GM06990 (cell line): ENCODE measurements at places on chromosomes 12 and 14.

DNA sequence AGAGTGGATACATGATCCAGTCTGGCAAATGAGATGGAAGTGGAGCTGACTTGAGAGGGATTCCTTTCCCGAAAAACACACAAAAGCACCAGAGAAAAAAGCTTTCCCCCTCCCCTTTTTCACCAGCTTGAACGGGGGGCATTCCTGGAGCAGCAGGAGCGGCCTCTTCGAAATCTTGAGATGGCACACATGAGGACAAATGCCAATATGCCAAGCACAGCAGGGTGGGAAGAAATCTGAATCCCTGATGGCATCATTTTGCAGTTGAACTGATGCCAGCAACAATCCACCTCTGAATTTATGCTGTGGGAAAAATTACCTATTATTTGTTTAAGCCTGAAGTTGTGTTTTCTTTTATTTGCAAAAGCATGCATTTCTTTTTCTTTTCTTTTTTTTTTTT is 29.7 kb upstream of the BICD1 start:
- no peak for DNase-seq

DNA sequence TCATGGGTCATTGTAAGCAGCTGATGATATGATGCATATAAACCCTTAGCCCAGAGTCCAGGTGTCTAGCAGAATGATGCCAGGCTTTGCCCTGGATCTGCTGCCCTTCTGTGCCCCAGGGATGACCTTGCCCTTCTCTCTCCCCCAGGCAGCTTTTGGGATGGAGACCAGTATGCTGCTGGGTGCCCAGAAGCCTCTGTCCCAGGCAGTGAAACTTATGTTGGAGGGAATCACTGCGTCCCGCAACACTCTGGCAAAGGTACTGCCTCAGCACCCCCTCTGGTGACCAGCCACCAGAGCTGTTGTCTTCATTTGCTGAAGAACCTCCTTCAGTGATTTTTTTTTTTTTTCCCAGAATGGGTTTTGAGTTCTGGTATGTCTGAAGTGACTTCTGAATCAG is 23.3 kb downstream of the CYP46A1 start:
- no peak for DNase-seq

DNA sequence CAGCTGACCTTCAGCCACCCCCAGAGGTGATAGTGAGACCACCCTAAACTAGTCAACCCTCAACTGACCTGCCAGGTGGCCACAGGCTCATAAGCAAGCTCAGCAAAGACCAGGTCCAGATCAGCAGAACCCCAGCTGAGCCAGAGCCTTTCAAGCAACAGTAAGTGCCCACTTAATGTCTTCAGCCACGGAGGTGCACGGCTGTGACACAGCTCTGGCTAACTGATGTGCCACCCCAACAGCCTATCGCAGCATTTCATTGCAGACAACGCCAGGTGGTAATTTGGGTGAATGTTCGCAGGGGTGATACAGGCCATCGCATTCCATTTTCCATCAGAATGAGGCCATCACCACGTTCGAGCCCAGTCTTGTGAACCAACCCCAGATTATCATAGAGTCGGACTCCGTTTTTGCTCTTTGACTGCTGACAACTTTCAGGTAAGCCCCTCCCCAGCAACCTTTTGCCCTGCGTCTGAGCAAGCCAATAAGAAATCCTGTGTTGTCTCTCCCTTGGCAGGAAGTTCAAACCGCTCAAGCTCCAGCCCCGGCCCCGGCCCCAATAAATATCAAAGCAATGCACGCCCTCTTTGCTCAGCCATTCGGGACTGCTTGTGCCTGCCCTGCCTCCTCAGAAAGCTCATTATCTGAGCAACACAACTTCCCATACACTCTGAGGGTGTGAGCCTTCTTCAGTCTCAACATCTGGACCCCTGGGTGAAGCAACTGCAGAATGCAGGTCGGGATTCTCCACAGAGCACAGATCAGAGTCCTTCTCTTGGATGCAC is 44.4 kb downstream of the JAG2 start:
- DNase-seq = no peak

GRCh38 chr12:114473018-114473417 is 67.1 kb upstream of the TBX5 start:
- DNase-seq = no peak

DNA sequence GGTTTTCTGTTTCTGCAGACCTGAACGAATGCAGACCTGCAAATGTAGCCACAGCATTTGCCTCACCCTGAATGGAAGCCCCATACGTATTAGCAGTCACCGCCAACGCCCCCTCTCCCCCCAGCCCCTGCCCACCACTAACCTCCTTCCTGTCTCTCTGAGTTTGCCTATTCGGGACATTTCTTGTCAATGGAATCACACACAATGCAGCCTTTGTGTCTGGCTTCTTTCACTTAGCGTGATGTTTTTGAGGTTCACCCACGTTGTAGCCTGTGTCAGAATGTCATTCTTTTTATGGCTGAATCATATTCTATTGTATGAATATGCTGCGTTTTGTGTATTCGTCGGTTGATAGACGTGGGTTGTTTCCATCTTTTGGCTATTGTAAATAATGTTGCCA is 178.6 kb downstream of the AACS start:
- DNase-seq = no peak

- DNase-seq = no peak
These were observed 96.8 kb downstream of the SINHCAF start for GRCh38 chr12:31228811-31229792.

DNA sequence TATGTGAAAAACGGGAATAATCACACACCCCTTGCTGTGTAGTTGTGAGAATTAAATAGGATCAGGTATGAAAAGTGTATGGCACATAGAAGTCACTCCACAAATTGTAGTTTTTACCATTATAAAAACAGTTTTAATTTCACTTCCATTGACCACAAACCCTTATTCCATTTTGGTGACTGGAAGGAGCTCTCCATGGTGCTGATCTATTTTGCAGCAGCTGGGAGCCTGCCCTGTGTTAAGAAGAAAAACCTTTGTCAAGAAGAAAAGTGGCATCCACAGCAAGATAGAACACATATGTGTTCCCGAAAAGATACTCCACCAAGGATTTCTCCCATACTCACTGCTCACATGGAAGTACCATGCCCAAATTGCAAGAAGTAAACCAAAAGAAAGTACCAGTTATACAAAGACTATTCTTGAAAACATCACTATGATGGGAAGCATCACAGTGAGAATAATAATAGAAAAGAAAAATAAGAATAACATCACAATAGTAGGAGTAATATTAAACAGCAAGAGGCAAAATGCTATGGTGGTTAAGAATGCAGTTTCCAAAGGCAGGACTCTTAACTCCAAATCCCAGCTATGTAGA is 58.7 kb downstream of the TUNAR start:
- no peak for DNase-seq

DNA sequence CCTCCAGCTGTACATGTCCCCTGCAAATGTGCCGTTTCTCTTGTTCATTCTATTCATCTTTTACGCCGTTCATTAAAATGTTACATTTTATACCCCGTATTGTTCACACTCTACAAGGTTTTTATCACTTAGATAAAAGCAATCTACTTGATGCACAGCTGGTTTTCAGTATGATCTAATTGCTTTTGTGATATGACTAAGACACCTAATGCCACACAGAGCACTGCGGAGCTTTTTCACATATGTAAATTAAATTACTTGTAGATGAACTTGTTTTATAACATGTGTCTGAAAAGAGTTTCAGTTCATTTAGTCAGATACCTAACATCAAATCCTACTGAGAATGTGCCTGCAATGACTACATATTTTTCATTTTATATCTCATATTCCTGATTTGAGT is 40.9 kb upstream of the RERGL start:
- DNase-seq = no peak

GRCh38 chr12:47885012-47885501 is 19.7 kb downstream of the VDR start:
- peak; percentile 53 for DNase-seq

GRCh38 chr12:54692353-54692752 is 44.2 kb upstream of the DCD start:
- no peak for DNase-seq

GRCh38 chr12:13178568-13179210 is 17.8 kb upstream of the EMP1 start:
- DNase-seq = no peak

DNA sequence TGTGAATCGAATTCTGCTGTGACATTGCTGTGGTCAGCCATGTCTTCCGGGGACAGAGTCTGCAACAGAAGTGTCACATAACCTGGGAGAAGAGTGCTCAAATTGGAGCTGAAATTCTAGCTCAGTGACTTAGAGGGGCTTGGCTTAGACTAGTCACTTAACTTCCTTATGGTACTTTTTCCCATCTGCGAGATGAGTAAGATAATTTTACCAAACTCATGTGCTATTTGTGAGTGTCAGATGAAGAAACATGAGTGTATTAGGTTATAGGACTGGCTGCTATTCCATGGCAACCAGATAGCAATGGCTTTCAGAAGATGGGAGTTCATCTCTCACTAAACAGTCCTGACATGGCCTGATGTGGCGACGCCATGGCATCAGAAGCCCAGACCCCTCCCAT is 104.1 kb downstream of the CHST11 start:
- no peak for DNase-seq

GRCh38 chr14:56561606-56562005 is 18.0 kb upstream of the TMEM260 start:
- DNase-seq = no peak

DNA sequence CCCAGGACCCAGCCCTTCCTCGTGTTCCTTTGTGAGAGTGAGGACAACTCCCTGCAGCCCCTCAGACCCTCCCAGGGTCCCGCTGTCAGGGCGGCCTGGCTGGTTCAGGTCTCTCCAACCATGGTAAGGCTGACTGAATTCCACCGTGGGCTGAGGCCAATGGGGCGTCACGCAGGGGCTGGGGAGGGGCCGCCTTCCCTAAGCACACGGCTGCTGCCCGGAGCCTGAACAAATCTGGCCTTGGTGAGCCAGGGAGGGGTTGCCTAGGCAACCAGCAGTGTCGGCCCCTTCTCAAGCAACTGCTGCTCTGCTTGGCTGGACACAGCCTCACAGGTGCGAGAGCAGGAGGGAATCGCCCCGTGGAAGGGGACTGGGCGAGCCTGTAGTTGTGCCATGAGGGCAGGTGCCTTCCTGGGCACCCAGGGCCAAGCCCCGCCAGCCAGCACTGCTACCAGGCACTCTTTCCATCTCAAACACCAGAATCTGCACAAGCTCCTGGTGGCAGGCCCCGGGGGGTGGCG is 37.0 kb upstream of the GALNT9 start:
- no peak for DNase-seq

DNA sequence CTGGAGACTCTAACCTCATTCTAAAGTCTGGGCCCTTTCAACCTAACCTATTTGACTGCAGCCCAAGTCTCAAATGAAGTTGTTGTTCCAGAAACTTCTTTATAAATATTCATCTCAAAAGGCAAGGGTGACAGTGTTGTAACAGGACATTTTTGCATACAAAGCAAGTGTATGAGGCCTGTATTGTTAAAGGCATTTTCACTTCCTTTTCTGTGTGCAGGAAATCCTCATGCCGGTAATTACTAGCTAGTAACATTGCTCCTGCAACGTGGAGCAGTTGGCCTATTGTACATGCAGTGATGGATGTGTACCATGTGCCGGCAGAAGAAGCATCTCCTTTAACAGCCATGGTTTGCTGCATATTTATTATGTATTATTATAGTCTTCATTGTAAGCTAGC is 156.5 kb upstream of the RMST start:
- peak; percentile 51 for DNase-seq

GRCh38 chr12:106889950-106890626 is 65.6 kb upstream of the TMEM263 start:
- no peak for DNase-seq

GRCh38 chr14:37493606-37494005 is 101.4 kb downstream of the FOXA1 start:
- DNase-seq = no peak

GRCh38 chr14:25412998-25413397 is 363.1 kb upstream of the STXBP6 start:
- DNase-seq = no peak

- DNase-seq = no peak
These were observed 158.6 kb downstream of the SLC41A2 start for GRCh38 chr12:104799458-104799857.

- DNase-seq = no peak
These were observed 36.6 kb upstream of the GZMB start for GRCh38 chr14:24670594-24670993.

DNA sequence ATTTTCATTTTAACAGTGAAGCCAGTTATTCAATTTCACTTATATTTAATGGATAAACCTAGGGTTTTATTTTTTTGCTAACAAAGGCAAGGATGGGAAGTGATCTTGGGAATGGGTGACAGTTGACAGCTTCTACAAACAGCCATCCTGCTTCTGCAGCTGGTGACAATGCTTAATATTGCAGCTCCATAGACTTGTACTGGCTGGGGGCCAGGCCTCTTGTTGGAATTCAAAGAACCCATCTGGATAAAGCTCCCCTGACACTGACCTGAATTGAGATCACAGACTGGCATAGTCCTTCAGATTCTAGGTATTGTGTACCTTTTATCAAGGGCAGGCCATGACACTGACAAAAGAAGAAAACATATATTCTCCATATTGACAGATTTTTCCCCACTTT is 664.6 kb upstream of the FOXG1 start:
- DNase-seq = no peak

DNA sequence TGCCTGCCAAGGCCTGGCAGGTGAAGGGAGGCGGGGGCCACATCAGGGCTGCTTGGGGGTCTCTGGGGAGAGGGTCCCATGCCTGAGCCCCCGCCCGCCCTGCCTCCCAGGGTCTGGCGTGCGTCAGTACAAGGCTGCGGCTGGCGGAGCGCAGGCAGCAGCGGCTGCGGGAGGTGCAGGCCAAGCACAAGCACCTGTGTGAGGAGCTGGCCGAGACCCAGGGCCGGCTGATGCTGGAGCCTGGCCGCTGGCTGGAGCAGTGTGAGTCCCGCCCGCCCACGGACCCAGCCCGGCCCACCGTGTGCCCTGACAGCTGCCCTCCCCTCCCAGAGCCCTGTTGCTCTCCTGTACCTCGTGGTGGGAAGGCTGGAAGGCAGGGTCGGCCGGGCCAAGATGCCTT is 40.7 kb downstream of the KIF26A start:
- DNase-seq = no peak

DNA sequence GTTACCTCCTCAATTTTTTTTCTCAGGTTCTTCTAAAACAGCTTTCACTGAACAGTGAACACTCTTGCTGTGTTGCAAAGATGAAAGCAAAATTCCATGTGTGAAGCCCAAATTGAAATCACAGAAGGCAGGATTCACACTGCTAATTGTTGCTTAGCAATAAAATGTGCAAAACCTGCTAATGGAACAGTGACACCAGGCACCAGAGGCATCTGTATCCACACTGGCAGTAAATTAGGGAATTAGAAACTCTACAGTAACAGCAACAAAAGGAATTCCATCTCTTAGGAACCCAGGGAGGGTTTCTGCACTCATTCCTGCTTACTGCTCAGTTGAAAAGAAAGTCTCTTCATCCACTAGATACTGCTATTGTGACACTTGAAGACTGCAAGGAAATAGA is 202.3 kb downstream of the GXYLT1 start:
- DNase-seq = no peak

DNA sequence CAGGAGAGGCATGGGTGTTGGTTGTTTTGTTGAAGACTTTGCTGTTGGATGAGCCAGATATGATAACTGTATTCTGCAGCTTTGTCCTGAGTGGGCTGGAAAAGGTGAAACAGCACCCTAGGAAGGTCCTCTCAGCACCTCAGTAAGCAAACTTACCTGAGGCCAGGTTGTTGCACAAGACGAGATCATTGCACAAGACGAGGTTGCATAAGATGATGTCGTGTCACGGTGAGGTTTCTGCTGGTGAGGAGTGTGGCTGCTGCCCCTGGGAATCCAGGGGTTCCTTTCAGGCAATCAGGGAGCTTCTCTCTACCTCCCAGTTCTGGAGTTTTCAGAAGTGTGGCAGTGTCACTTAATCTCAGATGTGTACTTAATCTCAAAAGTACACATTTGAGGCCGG is 85.6 kb downstream of the GLT1D1 start:
- DNase-seq = no peak
